HuH-7.5 (cell line): ENCODE measurements at places on chromosomes 7 and 10.

GRCh38 chr10:42937649-42938180 lies 139.2 kb upstream of the RET start:
- no peak for DNase-seq

DNA sequence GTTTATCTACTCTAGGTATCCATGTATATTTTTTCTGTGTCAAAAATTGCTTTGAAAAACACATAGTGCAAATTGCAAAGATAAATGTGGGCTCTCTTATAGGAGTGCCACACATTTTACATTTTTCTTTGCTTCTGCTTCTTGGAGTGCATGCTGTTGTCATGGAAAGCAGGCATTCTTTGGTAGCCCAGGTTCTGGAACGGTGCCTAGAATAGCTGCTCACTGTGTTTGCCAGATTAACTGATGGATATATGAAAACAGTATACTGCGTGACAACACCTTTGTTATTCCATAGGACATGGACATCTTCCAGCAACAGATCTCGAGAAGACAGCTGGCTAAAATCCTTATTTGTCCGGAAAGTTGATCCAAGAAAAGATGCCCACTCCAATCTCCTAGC lies 13.4 kb downstream of the NIPSNAP2 start:
- DNase-seq, result no peak

GRCh38 chr10:86654411-86655172 lies at the start of gene OPN4:
Gene OPN4, plus strand, starts transcription at chr10:86654547. Its CDS starts 237 bp downstream, at chr10:86654784.
- DNase-seq, result no peak

DNA sequence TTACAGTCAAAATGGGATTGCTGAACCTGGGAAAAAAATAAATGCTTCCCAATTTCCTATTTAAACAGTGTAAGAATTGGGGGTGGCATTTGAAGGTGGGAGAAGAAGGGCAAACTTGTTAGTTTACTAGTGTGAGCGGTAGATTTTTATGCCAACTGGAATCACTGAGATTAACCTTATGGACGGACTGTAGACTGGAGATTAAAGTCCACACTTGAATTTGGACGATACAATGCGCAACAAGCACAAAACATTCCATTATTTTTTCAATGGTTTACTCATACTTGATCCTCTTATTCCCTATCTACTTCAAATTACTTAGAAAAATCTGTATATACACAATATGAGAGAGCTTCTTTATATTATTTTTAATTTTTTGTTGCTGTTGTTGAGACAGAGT lies 269.6 kb upstream of the KLF14 start:
- no peak for DNase-seq

DNA sequence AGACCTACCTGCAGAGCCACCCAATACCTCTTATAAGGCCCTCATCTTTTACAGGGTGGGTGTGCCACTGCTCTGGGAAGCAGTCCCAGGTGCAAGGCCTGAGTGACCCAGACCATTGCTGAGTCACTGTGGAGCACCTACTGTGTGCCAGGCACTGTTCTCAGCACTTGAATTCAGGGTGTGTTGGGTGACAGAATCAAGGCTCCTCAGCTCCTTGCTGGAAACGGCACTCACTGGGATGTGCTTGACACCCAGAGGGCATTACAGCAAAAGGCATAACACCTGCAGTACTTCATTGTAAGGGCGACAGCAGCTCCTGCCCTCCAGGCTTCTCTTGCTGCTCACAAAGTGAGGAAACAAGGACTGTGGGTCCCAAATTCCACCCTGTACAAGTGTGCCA lies 7.1 kb downstream of the CAMK2B start:
- no peak for DNase-seq

- peak; percentile 11 for DNase-seq
Observed at GRCh38 chr7:38796626-38797501, 112.1 kb downstream of the VPS41 start.

- DNase-seq, result no peak
Observed at GRCh38 chr10:79266084-79266483, 81.2 kb upstream of the PPIF start.

GRCh38 chr10:22372917-22373316 lies 27.6 kb downstream of the SPAG6 start:
- no peak for DNase-seq

- no peak for DNase-seq
Observed at GRCh38 chr10:49299816-49300139, 808 bp downstream of the C10orf71 start.

DNA sequence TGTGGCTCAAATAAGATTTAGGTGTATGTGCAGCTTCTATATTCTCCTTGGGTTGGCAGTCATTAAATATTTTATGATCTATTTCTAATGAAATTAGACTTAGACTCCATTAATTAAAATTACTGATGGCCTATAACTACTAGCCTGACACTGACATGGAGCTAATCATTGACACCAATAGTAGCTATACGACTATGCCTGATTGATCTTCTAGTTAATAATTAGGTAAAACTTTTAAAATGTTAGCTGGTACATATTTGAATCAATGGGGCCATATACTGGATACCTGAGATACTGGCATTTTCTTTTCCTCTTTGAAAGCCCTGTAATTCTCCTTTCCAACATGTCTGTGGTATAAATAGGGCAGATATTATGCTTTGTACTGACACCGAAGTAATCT lies 14.4 kb downstream of the WEE2 start:
- DNase-seq, result no peak

DNA sequence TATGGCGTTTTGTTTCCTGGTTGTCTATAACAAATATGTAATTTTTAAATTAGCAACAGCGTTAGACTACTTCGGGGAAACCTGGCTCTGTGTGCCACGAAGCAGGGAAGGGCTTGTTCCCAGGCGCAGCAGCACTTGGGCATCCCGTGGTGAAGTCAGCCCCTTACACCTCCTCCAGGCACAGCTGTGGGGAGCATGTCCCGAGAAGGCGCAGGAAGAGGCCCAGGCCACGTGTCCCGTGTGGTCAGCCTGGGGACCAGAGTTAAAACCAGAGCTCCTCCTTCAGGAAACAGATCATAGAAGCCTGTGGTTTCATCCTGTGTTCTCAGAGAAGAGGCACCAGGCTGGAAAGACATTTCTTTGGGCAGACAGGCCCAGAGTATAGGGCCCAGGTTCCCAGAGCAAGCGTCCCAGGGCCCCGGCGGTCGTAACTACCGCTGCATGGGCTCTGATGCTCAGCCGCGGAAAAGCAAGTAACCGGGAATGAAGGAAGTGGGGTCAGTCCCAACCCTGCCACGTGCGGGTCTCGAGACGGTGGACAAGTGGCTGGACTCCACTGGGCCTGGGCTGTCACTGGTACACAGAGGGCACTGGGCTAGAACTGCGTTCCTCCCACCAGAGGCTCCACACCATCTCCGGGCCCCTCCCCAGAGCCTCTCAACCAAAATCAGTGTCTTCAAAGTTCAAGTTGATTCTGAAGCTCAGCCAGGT lies 7.1 kb downstream of the NUDT1 start:
- DNase-seq, result no peak

- DNase-seq, result no peak
Observed at GRCh38 chr7:75758491-75758890, 13.5 kb downstream of the CCL26 start.

- no peak for DNase-seq
Observed at GRCh38 chr7:3214090-3214413, 87.0 kb upstream of the SDK1 start.

DNA sequence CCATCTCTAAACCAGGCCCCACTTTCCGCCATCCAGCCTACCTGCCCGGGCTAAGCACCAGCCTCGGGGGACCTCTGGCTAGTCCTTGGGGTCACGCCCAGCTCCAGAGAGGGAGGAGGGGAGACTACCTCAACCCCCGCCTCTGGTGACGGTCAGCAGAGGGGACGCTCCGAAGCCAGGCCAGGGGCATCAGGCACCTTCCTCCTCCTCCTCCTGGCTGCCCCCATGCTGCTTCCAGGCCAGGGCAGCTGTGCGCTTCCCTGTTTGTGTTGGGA lies 4.0 kb upstream of the SMARCD3 start:
- DNase-seq, result no peak

GRCh38 chr7:92295391-92295790 lies 49.6 kb downstream of the ANKIB1 start:
- DNase-seq, result no peak

- DNase-seq, result peak; percentile 64
Observed at GRCh38 chr7:5557920-5558401, 134.3 kb upstream of the TNRC18 start.

DNA sequence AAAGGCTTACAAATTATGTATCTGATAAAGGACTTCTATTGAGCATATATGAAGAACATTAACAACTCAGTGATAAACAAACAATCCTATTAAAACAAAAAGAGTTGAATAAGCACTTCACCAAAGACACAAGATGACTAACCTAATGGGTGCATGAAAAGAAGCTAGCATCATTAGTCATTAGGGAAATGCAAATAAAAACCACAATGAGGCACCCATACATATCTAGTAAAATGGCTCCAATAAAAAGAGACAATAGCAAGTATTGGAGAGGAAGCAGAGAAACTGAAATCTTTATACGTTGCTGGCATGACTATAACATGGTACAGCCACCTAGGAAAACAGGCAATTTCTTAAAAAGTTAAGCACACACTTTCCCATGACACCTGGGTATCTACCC lies 77.6 kb upstream of the ZMIZ1 start:
- no peak for DNase-seq

- DNase-seq, result no peak
Observed at GRCh38 chr10:21238044-21238443, 287.4 kb downstream of the SKIDA1 start.

DNA sequence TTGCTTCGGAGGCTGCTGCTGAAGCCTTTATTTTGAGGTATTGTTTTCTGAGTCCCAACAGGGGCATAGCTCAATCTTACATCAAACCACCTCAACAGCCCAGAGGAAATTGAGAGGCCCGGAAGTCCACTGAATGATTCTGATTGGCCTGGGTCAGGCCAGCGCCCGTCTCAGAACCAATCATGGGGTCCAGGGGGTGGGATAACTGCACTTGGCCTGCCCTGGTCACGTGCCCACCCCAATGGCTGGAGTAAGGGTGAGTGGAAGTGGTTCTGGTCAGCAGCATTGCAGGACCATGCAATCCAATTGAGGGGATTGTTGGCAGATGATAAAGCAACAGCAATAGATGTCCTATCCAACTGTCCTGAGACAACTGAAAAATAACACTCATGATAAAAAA lies 190.6 kb downstream of the HERPUD2 start:
- no peak for DNase-seq

DNA sequence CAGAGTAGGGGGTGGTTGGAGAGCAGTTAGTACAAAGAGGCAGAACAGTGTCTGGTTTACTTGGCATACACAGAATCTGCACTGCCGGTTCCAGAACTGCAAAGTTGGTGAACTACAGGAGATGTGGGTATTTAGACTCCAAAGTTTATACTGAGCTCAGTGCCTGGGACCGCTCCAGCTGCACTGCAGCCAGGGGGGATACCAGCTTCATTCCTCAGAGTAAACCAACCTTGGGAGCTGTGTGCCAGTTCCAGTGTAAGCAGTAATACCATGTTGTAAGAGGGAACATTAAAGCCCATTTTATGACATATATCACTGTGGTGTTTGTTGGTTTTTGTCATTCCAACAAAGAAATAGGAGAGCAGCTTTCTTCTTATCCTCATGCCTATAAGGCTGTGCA lies 23.4 kb downstream of the LOXL4 start:
- DNase-seq, result no peak

- no peak for DNase-seq
Observed at GRCh38 chr10:49056356-49056755, 59.0 kb downstream of the VSTM4 start.

DNA sequence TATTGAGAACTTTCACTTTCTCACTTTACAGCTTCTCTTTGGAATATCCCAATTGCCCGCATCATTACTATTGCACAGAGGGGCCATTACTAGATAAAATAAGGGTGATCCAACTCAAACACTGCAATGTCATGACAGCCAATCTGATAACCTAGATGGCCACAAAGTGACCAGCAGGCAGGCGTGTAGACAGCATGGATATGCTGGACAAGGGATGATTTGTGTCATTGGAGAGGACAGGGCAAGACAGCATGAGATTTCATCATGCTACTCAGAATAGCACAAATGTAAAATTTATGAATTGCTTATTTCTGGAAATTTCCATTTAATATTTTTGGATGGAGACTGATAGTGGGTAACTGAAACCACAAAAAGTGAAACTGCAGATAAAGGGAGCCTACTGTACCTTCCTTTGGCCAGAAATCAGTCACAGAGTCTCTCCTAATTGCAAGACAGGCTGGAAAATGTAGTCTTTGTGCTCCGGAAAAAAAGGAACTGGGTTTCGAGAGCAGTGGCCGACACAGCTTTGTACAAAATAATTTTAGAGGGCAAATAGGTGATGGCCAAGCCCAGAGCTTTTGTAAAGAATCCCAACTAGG lies 6.1 kb upstream of the GSDME start:
- DNase-seq, result no peak

GRCh38 chr10:132612571-132613504 lies 75.3 kb downstream of the INPP5A start:
- DNase-seq, result no peak

DNA sequence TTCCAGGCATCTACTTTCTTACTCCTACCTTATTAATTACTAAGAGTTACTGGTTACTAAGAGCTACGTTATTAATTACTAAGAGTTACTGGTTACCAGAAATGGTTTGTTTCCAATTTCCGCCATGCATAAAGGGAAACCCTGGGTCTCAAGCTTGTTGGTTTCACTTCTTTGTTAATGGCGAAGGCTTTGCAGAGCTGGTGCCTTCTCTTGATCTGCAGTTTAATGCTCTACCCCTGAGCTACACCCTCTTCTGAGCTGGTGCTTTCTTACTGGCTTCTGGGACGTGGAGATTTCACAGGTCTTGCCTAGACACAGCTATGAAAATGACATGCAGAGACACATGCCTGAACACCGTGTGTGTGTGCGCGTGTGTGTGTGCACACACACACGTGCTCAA lies 560 bp downstream of the CPA4 start:
- DNase-seq, result no peak

- DNase-seq, result no peak
Observed at GRCh38 chr7:106875508-106875907, 10.4 kb downstream of the PIK3CG start.

DNA sequence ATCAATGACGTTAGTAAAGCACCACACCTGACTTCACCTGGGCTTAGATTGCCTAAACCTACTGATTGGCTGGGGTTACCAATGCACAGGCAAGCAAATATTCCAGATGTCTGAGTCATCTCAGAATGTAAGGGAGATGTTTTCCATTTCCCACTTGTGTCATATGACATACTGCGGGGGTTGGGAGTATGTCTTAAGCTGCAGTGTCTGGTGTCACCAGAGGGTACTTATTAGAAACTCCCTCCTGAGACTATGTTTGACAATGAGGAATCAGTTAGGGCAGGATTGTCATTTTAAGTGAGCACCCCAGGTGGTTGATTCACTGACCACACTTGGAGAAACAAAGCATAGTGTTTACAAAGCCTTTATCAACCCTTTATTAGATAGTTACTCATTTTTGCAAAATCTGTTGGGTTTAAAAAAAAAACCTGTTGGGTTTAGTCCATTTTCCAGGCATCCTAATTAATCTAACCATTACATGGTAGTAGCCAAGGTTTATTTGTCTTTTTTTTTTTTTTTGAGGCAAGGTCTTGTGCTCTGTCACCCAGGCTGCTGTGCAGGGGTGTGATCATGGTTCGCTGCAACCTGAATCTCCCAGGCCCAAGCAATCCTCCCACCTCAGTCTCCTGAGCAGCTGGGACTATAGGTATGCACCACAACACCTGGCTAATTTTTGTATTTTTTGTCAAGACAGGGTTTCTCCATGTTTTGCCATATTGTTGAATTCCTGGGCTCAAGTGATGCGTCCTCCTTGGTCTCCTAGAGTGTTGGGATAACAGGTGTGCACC lies 72.5 kb downstream of the CDK6 start:
- DNase-seq, result no peak

GRCh38 chr10:34475274-34475646 lies 339.8 kb downstream of the PARD3 start:
- DNase-seq, result no peak

- peak; percentile 18 for DNase-seq
Observed at GRCh38 chr7:130721486-130722277, 12.3 kb downstream of the KLF14 start.

- DNase-seq, result no peak
Observed at GRCh38 chr7:2100278-2101208, 132.2 kb downstream of the MAD1L1 start.
